ENCODE measurements at places on chromosomes 13 and 19.

- no peak for DNase-seq
These were observed 85.4 kb upstream of the KLF12 start for GRCh38 chr13:74219566-74219965.

- no peak for DNase-seq
These were observed 354 bp downstream of the CYP4F3 start for GRCh38 chr19:15640904-15641597.

GRCh38 chr19:1606138-1606651 is 933 bp upstream of the UQCR11 start:
- no peak for DNase-seq

- DNase-seq: no peak
These were observed 14.1 kb downstream of the CYTH2 start for GRCh38 chr19:48483301-48483700.

GRCh38 chr13:103282571-103283450 is 216.6 kb upstream of the SLC10A2 start:
- no peak for DNase-seq

DNA sequence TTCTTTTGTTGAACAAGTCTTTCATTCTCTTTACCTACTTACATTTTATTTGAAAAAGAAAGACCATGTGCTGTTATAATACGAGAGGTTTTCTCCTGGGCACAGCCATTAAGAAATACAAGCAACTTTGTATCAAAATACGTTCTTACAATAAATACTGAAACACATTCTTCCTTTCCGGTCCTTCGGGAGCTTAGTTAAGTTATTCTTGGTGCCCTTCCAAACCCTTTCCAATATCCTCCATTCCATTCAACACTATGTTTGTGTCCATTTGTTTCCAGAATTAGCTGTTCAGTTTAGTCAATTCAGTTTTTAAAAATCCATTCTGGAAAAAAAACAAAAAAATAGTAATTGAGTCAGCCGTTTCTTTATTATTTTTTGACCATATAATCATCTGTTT is 746.8 kb upstream of the SLC10A2 start:
- DNase-seq: no peak

DNA sequence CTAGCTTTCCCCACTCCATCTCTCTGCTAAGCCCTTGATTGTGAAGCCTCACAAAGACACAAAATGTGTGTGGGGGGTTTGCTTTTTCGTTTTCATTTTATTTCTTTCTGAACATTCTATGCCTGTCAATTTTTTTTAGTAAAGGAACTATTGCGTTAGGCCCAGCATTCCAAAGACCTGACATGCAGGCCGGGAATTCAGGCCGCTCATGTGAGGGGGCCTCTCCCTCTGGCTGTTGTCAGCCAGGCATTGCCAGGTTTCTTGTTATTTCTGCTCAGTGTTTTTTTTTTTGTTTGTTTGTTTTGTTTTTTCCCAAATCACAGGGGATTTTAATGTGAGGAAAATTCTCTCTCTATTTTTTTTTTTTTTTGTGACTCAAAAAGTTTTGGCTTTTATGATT is 10.3 kb upstream of the MEDAG start:
- no peak for DNase-seq

DNA sequence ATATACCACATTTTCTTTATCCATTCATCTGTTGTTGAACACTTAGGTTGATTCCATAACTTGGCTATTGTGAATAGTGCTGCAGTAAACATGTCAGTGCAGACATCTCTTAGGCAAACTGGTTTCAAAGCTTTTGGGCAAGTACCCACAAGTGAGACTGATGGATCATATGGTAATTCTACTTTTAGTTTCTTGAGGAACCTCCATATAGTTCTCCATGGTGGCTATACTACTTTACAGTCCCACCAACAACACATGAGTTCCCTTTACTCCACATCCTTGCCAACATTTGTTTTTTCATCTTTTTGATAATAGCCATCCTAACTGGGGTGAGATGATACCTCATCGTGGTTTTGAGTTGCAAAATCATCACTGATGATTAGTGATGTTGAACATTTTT is 8.5 kb downstream of the CYSLTR2 start:
- no peak for DNase-seq

DNA sequence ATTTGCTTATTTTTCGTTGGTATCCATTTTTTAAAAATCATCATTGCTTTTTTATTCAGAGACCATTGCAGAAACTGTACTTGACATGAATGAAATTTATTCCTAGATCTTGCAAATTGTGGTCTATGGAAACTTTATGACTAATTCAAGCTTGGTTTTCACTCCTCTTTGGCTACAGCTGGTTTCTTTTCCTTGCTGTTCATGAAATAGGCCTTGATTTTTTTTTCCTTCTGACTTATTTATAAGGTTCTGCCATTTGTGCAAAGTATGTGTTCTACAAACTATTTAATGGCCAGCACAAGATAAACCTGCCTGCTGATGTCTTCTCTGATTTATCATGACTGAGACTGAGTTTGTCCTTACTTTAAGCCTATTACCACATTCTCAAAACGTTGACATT is 764.0 kb upstream of the SLITRK5 start:
- DNase-seq: no peak

DNA sequence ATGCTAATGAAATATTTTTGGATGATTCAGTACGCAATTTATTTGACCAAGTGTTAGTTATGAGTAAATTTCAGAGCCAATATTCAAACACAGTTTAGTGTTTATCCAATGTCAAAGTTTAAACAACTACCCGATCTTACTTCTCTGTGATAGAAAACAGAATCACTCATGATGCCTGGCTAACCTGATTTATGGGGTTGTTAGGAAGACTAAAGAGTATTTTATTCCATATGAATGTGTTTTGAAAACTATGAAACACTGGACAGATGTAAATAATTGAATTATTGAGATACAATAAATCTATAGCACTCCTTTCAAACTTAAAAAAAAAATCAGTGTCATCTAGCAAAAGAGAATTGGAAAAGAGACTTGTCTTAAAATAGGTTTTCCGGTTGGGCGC is 1181.8 kb downstream of the EFNB2 start:
- no peak for DNase-seq

DNA sequence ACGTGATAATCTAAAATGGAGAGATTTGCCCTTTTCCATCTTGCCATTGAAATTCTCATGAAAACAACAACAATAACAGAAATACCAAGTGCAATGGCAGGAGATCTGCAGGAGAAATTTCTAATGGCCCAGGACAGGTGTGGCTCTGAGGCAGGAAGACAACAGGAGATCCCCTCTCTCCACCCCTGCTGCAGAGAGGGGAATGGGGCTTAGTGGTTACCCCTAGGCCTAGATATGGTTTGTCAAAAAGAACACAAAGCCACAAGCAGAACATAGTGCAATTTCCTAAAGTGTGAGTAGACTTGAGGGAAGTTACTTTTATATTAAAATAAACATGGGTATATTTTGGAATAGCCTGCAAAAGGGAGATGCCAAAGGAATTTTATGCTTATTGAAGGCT is 369.5 kb downstream of the KCNRG start:
- no peak for DNase-seq

GRCh38 chr13:50616101-50616500 is 227.4 kb downstream of the DLEU7 start:
- DNase-seq: no peak

- DNase-seq: no peak
These were observed 216.2 kb downstream of the TUBA3C start for GRCh38 chr13:18965347-18965855.

GRCh38 chr13:77507931-77508776 is 27.4 kb upstream of the SCEL start:
- no peak for DNase-seq

GRCh38 chr13:39776439-39776838 is 121.0 kb downstream of the COG6 start:
- DNase-seq: no peak

- no peak for DNase-seq
These were observed at the start of gene POSTN for GRCh38 chr13:37598597-37598996. TSS of gene POSTN (minus strand) at chr13:37598768. CDS start at chr13:37598726, 42 bp downstream.

GRCh38 chr13:88651531-88651930 is 980.4 kb downstream of the SLITRK5 start:
- no peak for DNase-seq
